ENCODE measurements at places on chromosomes 1 and 21.

GRCh38 chr1:107532318-107532717, 391.5 kb downstream of the NTNG1 start:
- no peak for DNase-seq

DNA sequence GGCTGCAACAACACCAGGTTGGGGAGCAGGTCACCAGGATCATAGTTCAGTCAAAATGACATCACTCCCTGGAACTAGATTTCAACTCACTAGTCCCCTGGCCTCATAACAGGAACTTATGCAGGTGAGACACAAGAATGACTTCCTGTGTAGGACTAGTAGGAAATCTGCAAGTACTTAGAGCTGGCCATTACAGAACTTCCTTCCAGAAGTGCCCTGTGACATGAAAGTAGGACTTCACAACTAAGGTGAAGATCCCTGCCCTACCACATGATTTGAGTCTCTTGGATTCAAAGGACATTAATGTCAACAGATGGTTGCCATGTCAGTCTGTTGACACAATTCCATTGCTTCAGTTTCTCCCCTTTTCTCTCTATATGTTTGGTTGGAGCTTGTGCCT, 223.1 kb downstream of the RPS6KC1 start:
- DNase-seq, result no peak

GRCh38 chr1:47617381-47618221, 179.8 kb downstream of the FOXD2 start:
- DNase-seq, result no peak

GRCh38 chr1:157856538-157856937, 14.9 kb upstream of the CD5L start:
- DNase-seq, result no peak

- no peak for DNase-seq
These were observed 23.6 kb upstream of the DNM3 start for GRCh38 chr1:171817511-171818265.

GRCh38 chr1:217078078-217078690, 355.0 kb upstream of the ESRRG start:
- no peak for DNase-seq

GRCh38 chr1:61447106-61447967, 277.6 kb downstream of the TM2D1 start:
- no peak for DNase-seq

DNA sequence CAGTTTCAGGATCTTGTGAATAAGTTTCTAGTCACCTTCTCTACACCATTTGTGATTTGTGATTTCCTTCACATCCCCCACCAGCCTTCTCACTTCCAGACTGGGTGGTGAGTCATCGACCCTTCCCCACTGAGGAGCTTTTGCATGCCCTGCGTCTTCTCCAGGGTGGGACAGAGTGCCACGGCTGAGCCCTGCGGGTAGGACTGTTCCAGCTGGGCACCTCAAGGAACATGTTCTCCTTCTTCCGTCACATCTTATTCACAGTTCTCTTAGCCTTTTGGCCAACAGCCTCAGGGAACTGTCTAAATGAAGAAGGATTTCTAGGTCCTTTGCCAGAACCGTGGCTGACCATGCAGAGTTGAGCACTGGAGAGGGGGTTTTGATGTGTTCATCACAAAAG, 116.5 kb downstream of the TMEM53 start:
- DNase-seq, result no peak

GRCh38 chr1:230142608-230143210, 75.7 kb downstream of the GALNT2 start:
- no peak for DNase-seq

DNA sequence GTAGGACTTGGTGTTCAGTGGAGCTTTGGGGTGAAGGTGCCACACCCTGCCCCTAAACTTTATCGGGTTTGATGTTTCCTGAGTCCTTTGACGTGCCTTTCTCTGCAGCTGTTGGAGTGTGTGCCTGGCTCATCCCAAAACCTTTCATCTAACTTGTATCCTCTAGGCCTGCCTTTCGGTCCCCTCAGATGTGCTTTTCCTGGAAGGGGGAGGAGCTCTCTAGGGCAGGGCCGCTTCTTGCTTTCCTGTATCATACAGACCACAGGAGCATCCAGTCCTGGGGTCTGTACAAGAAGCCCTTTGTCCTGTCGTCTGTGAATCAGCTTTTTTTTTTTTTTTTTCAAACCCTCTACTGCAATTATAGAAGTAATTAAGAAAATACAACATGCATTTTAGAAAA, 35.7 kb downstream of the PTGFRN start:
- no peak for DNase-seq

- DNase-seq, result no peak
These were observed 3.4 kb upstream of the PSMG1 start for GRCh38 chr21:39186676-39187075.

DNA sequence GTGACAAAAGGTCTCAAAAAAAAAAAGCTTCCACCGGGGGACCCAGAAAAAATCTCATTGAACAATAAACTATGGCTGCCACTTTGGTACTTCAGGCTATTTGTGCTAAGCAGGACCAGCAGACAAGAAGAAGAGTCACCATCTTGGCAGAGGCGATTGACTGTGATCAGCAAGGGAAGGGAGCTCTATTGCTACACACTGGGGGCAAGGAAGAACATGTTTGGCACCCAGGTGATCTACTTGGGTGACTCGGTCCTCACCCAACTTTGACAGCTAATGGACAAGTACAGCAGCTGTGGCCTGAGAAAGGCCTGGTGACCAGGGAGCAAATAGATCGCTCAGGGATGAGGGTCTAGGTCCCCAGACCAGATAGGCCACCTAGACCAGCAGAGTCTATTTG, 53.4 kb upstream of the SRP9 start:
- DNase-seq, result no peak

GRCh38 chr1:36322041-36322785, 1.2 kb downstream of the EVA1B start:
- DNase-seq, result no peak

DNA sequence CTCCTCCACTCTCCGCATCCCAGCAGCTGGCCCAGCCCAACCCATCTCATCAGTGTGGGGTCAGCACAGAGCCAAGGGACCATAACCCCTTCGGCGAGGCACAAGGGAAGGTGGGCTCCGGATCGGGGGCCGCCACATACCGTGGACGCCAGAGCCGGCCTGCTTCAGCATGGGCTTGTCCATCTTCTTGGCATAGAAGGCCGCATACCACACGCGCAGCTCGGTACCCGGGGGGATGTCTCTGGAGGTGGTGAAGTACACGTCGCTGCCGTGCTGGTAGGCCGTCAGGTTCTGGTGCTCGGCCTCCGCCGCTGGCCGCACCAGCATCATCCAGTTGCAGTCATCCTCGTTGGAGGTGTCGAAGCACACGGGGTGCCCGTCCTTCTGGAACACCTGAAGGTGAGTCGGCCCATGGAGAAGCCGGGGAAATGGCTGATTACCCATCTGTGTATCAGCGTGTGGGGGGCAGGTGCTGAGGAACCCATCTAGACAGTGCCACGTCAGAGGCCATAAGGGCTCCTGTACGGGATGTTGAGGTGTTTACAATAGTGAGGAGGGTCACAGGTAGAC, 24.6 kb downstream of the PRDM15 start:
- DNase-seq, result no peak

- DNase-seq, result no peak
These were observed 21.1 kb downstream of the ESRRG start for GRCh38 chr1:216702170-216702569.

GRCh38 chr21:29403922-29404538, 105.3 kb downstream of the BACH1 start:
- DNase-seq, result no peak

GRCh38 chr1:180841415-180841814, 71.3 kb upstream of the KIAA1614 start:
- DNase-seq, result no peak

DNA sequence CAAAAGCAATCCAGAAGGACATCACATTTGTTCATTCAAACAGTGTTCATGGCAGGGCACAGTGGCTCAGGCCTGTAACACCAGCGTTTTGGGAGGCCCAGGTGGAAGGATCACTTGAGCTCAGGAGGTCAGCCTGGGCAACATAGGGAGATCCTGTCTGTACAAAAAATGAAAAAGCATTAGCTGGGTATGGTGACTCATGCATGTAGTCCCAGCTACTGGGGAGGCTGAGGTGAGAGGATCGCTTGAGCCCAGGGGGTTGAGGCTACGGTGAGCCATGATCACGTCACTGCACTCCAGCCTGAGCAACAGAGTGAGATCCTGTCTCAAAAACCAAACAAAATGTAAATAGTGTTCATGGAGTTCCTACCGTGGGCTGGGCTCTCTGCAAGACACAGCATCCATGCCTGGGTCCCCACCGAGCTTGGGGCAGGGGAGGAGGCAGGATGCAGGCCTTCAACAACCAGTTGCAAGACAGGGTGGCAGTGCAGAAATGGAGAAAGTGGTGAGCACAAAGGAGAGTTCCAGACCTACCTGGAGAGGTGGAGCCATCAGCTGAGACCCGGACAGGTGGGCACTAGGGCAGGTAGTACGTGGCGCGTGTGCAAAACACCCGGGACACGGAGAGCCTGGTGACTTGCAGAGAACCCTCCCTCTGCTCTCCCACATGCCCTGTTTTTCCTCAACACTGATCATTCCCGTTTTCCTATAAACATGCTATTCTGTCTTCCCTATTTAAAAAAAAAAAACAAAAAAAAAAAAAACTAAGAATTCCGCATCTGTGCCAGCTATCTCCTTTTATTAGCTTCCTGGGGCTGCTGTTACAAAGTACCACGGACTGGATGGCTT, 138.9 kb downstream of the TOMM20 start:
- DNase-seq, result no peak

Data from fibroblast of skin of left biceps (primary cell).